DMS79 (cell line): ENCODE measurements at places on chromosomes 12 and 14.

- DNase-seq: no peak
Observed at GRCh38 chr12:109459247-109459646, 17.9 kb downstream of the KCTD10 start.

DNA sequence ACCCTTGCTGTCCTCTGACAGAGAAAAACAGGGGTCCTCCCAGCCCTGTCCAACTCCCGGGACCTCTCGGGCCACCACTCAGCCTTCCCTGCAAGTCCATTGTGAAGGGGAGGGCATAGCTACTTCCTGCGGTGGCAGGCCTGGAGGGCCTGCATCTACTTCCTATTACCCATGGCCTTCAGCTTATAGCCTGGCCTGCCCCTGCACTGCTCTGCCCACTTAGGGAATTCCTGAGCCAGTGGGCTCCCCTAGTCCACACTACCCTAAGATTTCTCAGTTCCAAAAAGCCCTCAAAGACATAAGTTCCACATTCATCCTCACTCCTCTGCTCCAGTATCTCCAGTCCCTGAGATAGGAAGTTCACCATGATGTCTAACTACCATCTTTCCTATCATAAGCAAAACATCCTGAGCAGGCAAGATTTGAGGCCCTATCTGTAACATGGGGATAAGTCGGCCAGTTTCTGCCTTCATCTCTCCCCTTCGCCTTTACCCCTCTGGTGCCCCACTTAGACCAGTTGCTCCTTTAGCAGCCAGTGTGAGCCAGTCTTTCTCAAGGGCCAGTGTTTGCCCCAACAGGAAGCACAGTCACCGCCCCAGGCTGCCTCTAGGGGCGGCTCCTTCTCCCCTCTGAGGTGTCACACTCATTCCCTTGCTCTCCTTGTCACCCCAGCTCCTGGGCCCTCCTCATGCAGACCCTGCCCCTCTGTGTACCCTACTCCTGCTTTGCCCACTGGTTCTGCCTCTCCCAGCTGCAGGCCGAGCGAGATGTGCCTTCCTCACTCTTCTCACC is 10.9 kb downstream of the HDAC7 start:
- DNase-seq: no peak

- DNase-seq: no peak
Observed at GRCh38 chr14:95314609-95315008, 5.1 kb downstream of the CLMN start.

DNA sequence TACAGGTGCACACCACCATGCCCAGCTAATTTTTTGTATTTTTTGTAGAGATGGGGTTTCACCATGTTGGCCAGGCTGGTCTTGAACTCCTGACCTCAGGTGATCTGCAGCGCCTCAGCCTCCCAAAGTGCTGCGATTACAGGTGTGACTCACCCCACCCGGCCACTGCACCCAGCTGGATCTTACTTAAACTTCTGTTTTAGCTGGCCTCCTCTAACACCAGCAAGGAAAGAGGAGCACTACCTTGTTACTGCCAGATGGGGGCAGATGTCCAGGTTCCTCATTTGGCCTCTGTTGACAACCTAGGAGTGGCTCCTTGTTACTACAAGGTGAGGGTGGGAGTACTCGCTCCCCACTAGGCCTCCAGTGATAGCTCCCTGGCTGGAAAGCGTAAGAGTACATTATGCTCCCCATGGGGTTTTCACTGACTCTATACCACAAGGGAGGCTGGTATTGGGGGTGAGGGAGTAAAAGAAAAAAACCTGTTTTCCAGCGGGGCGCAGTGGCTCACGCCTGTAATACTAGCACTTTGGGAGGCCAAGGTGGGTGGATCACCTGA is 13.2 kb upstream of the ARF6 start:
- peak; percentile 34 for DNase-seq

- DNase-seq: no peak
Observed at GRCh38 chr12:49744363-49744885, 3.1 kb downstream of the TMBIM6 start.

DNA sequence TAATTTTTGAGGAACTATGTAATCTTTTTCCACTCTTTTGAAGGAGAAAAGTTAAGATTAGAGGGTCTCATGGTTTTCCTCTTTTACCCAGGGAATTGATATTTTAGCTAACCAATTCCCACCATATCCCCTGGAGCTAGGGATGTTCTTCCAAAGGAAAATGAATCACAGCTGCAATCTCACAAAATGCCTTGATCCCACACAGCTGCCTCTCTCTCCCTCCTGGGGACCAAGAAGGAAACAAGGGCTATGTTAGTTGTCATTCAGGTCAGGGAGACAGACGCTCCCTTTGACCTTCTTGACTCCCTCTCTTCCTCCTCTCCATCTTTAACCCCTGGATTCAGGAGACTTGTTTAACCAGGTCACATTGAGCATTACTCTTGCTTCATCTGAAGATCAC is 9.5 kb downstream of the DCN start:
- DNase-seq: no peak

- DNase-seq: no peak
Observed at GRCh38 chr14:32003585-32003984, 73.5 kb upstream of the ARHGAP5 start.

DNA sequence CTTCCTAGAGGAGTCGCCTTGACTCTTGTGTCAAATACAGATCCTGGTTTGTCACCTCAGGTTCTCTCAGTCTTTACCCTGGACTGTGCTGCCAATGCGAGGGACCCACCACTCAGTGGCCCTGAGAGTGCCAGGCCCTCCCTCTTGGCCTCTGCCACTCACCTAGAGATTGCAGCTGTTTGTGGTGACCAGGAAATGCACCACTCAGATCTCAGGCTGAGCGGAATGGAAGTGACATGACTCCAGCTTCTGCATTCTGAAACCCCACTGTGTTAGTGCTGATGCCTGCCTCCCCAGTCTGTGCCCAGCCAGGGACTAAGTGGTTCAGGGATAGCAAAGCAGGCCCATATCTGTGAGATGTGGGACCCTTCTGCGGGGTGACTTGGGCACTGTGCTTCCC is 27.8 kb upstream of the NEDD1 start:
- no peak for DNase-seq

DNA sequence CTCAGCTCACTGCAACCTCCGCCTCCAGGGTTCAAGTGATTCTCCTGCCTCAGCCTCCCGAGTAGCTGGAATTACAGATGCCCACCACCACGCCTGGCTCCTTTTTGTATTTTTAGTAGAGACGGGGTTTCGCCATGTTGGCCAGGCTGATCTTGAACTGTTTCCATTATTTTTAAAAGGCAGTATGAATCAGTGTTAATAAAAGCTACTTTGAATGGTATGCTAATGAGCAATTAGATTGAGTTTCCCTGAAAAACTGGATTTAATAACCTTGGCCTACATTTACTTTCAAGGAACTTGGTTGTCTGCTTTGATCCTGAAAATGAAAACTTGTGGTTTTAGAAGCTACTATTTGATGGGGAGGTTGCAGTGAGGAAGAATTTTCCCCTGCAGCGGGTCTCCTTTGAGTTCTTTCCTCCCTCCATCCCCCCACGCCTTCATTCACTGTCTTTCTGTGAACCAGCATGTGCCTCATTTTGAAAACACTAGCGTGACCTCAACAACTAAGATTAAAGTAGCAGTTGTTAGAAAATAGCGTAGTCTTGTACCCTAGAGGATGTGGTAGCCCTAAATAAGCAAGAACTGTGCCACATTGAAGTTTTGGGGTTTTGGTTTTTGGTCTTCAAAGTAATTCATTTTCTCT is 17.8 kb upstream of the RPS6KA5 start:
- DNase-seq: no peak

DNA sequence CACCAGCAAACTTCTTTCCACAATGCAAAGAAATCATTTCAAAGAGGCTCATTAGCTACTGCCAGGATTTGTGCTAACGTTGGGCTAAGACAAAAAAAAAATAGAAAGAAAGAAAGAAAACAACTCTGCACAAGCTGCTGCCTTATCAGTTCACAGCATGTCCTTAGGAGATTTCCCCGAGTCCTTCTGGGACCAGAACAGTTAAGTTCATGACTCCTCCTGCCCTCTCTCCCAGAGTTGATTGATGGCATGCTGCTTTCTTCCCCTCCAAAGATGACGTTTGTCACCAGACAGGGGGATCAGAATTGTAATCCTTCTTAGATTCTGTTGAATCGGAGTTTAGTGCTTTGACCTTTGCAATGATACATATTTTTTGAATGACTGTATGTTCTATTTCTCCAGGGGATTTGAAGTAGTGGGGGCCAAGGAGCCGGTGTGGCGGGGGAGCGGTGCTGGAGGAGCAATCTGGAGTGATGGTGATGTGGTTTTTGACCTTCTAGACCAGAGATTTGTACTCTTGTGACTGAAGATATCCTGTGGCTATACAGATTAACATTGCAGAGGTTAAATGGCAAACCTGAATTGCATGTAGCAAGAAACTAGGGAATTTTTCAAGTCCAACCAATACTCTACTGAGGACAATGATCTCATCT is 409.2 kb upstream of the TMPO start:
- no peak for DNase-seq

GRCh38 chr12:27709932-27710591 is 570 bp upstream of the MRPS35 start:
- DNase-seq: no peak

- DNase-seq: no peak
Observed at GRCh38 chr12:6489449-6489848, 3.6 kb downstream of the MRPL51 start.

DNA sequence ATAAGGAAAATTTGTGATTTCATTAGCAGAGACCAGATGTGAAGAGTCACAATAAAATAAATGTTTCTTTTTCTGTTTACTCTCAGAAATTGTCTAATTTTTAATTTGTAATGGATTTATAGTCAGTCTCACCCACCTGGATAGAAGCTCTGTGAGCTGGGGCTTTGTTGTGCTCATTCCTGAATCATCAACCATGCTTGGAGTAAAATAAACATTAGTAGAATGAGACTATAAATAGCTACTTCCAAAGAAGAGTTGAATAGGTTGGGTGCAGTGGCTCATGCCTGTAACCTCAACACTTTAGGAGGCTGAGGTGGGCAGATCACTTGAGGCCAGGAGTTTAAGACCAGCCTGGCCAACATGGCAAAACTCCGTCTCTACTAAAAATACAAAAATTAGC is 185.3 kb upstream of the FBXO33 start:
- no peak for DNase-seq

GRCh38 chr14:94304243-94304642 is 11.2 kb upstream of the SERPINA10 start:
- no peak for DNase-seq
